H54 (cell line): ENCODE measurements at places on chromosomes 11 and 22.

- no peak for DNase-seq
Measured at GRCh38 chr22:17217179-17217578, 2.1 kb downstream of the ADA2 start.

DNA sequence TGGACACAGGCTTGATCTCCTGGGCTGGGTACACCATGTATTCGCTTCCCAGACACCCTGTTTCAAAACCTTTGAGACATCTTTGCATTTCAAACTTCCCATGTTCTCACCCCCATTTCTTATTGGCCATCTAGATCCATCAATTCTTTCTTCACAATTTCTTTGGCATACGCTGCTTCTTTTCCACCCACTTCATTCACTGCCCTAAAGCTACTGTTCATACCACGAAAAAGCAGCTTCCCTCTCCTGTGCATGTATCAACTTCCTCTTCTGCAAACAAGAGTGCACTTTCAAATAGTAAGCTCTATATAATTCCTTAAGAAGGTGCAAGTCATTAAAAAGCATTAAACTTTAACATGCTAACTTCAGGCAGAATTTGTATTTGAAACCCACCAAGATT is 21.4 kb downstream of the UVRAG start:
- DNase-seq: no peak

GRCh38 chr11:113372309-113372708 is 15.3 kb upstream of the ANKK1 start:
- DNase-seq: no peak

DNA sequence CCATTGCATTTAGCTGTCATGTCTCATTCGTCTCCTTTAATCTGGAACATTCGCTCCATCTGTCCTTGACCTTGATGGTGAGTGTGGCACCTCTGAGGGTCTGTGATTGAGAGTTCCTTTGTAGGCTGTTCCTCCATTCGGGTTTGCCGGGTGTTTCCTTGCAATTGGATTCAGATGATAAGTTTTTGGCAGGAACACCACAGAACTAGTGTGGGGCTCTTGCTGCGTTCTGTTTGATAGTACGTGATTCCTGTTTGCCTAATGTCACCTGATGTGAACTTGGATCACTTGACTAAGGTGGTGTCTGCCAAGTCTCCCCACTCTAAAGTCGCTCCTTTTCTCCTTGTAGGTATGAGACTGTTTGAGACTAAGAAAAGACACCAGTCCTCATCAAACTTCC is 109.7 kb upstream of the TMEM45B start:
- DNase-seq: no peak

DNA sequence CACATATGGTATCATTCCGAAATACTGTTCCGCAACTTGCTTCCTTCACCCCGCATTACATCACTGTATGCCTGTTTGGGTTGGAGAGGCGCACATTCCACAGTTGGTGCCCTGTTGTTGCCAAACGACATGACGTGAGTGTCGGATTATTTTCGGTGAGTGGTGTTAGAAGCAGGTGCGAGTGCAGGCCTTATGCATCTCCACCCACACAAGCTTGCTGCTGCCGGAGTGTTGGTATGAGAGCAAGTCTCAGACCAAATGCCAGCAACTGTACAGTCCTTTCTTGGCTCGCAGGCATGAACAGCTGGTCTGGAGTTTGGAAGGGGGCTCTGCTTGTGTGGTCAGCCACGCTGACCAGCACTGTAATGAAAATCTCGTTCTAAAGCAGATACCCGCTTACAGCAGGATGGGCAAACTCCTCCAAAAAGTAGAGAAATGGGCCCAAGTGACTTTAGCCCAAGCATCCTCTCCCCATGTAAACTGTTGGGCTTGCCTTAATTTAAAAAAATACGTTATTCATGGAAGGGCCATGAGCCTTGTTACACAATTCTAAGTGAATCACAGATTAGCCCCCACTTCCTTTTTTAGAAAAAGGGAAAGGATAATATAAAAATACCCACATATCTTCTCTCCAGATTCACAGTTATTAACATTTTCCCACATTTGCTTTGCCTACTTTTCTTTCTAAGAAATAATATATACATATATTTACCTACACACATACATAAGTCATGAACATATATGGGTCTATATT is 48.7 kb upstream of the OR9Q1 start:
- no peak for DNase-seq

GRCh38 chr11:119974467-119974866 is 163.4 kb downstream of the TRIM29 start:
- no peak for DNase-seq

- DNase-seq: no peak
Measured at GRCh38 chr11:115718945-115719344, 214.7 kb upstream of the CADM1 start.

- no peak for DNase-seq
Measured at GRCh38 chr22:44538051-44538450, 40.0 kb upstream of the RTL6 start.

GRCh38 chr11:126079621-126080124 is 17.0 kb upstream of the CDON start:
- DNase-seq: no peak

DNA sequence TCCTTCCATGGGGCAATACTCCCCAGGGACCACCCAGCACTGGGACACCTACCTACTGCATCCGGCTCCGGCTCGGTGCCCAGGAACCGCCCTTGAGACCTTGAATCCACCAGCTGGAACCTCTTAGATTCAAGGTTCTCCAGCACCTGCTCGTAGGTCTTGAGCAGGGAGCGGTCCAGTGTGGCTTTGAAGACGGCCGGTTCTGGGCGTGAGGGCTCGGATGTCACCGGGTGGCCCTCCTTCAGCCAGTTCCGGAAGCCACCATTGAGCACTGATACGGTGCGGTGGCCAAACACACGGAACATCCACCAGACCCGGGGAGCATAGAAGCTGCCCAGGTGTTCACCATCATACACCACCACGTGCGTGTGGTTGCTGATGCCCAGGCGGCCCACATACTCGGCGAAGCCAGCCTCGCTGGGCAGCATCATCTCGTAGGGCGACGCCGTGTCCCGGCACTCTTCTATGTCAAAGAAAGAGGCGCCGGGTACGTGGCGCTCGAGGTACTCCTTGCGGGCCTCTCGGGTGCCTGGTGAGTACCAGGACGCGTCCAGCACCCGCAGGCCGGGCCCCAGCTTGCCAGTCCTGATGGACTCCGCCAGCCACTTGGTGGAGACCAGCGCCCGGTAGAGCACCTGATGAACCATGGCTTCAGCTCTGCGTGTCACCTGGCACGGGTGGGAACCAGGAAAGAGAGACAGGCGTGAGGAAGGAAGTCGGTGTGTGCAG is 997 bp downstream of the TST start:
- DNase-seq: no peak

- no peak for DNase-seq
Measured at GRCh38 chr11:28615542-28615941, 507.4 kb downstream of the METTL15 start.

GRCh38 chr11:76512851-76513653 is 68.2 kb downstream of the EMSY start:
- no peak for DNase-seq

DNA sequence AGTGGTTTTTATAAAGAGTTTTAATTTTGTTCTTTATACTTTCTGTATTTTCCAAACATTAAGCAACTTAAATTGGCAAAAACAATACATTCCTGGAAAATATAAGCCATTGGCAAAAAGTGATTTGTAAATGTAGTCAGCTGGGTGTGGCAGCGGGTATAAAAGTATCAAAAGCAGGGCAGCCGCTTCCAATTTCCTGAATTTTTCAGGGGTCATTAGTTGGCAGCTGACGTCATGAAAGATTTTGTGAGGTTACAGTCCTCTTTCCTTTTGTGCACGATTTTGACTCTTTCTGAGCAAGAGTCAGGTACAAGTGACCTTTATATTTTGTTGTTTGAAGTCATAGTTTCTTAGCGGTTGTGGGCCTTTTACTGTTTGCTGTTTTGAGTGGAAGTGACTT is at the start of gene OOSP3:
Gene OOSP3, plus strand, starts transcription at position 208 of the 400 bp plus-strand sequence. Its CDS starts 27 bp downstream, at position 235.
- DNase-seq: no peak

GRCh38 chr11:2844996-2845395 is 40.6 kb downstream of the CDKN1C start:
- no peak for DNase-seq

- no peak for DNase-seq
Measured at GRCh38 chr22:36311386-36312085, 58.6 kb downstream of the APOL1 start.

GRCh38 chr22:31846161-31847115 is 92.6 kb downstream of the DEPDC5 start:
- DNase-seq: no peak

GRCh38 chr11:128783513-128783912 is 83.6 kb downstream of the KCNJ1 start:
- DNase-seq: no peak

GRCh38 chr11:108973402-108974162 is 308.7 kb downstream of the DDX10 start:
- DNase-seq: peak; percentile 35

- no peak for DNase-seq
Measured at GRCh38 chr11:537622-538430, 499 bp downstream of the LRRC56 start.

GRCh38 chr11:126793596-126793995 is 207.0 kb downstream of the KIRREL3 start:
- DNase-seq: no peak

DNA sequence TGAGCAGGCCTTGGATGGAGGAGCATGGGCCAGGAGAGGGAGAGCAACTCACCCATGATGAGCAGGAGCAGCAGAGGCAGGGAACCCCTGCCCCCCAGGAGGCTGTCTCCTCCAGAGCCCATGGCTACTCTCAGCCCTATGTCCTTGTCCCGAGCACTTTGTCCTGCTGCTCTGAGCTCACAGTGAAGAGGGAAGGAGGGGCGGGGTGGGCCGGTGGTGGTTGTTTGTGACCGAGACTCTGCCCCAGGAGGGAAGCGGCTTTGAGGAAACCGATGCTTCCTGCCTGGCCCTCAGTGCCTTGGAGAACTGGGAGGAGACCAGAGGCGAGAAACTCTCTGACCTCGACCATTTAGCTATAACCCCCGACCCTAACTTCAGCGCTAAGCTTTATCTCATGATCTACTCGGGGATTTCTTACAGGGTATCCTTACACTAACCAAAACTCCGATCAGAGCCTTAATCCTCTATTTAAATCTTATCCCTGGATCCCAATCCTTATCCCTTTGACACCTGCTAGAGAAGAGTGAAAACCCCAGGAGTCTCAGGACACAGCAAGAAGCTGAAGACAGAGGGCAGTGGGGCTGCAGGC is at the start of gene ROBO4:
Gene ROBO4, minus strand, starts transcription at position 192 of the 589 bp plus-strand sequence. Its CDS starts 70 bp downstream, at position 122.
- no peak for DNase-seq

DNA sequence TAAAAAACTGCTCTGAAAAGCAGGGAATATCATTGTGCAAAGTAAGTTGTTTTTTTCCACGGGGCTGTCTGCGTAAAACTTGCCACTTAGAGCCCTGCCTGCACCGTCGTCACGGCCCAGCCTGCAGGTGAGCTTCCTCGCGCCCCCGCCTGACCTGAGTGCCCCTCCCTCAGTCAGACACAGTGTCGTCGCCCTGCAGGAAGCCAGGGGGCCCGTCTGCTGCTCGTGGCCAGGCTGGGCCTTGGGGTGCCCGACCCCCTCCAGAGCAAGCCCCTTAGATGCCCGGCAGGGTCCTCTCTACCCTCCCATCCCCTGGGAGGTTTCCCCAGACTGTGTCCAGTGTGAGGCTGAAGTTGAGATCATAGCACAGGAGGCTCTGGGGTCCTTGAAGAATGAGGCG is 31.6 kb downstream of the SBF1 start:
- no peak for DNase-seq

- DNase-seq: no peak
Measured at GRCh38 chr11:128938156-128938885, 4.3 kb downstream of the TP53AIP1 start.

DNA sequence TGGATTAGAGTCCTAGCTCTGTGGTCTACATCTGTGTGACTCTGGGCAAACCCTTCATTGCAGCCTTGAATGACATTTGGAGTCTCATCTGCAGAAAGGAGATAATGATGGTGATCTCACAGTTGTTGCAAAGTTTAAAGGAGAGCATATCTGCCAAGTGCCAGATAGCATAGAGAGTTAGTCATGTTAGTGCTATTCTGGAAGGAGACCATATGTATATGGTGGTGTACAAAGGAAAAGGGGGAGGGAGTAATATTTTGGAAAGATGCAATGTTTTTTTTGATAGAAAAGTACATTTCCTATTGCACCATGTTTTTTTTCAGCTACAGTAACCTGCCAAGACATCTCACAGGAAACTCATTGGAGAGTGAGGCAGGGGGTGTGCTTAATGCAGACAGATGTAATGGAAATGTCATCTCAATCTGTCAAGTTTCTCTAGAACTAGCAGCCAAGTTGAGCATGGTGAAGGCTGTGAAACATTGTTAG is 92.1 kb upstream of the NARS2 start:
- DNase-seq: no peak

DNA sequence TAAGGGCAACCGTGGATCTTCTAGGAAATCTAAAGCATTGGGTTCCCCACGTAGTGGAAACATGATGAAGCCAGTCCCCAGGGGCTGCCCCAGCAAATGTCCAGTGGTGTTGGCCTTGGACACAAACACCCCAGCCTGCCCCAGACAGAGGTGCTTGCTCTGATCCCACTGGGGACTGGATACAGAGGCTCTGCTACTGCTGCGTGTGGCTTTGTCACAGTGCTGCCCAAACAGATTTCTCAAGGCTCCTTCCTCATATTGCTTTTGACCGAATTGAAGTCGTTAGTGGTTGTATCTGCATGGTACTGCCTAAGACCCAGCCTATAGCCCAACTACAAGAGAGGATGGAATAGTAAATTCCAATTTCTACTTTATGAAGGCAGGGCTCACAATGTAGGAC is 40.1 kb upstream of the CD44 start:
- no peak for DNase-seq

GRCh38 chr11:13080861-13081260 is 71.7 kb downstream of the RASSF10 start:
- DNase-seq: no peak

DNA sequence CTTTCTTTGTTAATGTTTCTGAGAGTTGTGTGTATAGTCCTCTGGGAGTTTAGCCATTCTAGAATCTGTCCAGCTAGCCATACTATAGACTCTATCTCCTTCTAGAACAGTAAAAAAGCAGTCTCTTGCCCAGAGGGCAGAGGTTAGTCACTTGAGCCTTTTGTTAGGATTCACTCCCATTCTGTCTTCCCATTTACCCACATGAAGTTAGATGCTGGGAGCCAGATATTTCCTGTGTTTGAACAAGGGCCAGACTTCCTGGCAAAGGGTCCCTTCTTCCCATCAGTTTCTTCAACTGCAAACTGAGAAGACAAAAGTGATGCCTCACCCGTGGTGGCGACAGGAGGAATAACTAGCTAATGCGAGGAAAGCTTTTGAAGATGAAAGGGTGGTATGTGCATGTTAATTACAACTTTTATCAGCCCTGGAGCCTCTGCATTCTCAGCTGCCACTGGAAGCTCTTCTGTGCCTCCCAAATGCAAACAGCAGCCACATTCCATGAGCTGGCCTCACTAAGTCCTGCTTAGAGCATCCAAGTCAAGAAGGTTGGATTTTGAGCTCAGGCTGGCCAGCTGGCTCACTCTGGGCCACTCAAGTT is 12.8 kb downstream of the CD44 start:
- DNase-seq: no peak
